ENCODE measurements at places on chromosomes 5 and 9. TPM values are rescaled to one million over a fixed set of nuclear protein-coding genes. Genes with fewer than 3 reads are reported as not detected.

The MCIDAS gene
- not detected for total RNA-seq

- no peak for DNase-seq
Observed at GRCh38 chr5:75460532-75460931, 50.9 kb downstream of the CERT1 start.

The CDC20B gene
- not detected for total RNA-seq

DNA sequence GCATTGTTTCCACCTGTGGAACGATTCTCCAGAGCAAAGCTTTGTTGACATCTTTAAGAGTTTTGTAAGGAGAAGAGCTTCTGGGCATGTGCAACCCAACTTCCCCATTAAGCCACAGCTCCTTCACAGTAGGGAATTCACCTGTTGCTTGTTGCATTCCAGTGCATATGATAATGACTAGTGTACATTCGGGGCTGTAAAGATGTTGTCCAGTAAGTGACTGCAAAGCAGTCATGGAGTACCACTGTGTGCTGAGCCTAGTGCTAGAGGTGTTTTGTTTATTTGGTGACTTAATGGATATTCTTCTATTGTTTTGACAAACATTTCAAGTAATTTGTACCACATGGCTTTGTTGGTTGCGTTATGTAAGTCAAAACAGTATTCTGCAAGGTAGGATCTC, 12.8 kb downstream of the UGCG start:
- DNase-seq = no peak

GRCh38 chr5:42404366-42404765, 18.9 kb upstream of the GHR start:
- no peak for DNase-seq

DNA sequence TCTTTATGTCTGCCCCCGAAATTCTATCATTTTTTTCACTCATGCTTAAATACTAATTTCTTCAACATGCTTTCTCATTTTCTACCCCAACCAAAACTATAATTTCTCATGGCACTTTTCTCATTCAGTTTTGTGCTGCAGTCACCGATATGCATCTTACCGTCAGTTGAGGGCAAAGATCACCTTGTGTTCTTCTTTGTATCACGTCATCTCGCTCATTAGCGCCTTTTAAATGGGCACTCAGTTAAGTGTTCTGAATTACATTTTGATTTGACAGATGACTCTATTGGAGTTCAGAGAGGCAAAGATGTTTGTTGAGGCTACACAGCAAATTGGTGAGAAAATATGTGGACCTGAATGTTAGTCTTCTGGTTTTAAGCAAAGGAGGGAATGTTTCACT, 211.7 kb upstream of the GLRA1 start:
- DNase-seq = no peak

The SH3PXD2B gene
- total RNA-seq = 31.4 TPM

The CAMK2A gene
- 0.35 TPM for total RNA-seq

The SLIT3 gene
- 80.1 TPM for total RNA-seq

DNA sequence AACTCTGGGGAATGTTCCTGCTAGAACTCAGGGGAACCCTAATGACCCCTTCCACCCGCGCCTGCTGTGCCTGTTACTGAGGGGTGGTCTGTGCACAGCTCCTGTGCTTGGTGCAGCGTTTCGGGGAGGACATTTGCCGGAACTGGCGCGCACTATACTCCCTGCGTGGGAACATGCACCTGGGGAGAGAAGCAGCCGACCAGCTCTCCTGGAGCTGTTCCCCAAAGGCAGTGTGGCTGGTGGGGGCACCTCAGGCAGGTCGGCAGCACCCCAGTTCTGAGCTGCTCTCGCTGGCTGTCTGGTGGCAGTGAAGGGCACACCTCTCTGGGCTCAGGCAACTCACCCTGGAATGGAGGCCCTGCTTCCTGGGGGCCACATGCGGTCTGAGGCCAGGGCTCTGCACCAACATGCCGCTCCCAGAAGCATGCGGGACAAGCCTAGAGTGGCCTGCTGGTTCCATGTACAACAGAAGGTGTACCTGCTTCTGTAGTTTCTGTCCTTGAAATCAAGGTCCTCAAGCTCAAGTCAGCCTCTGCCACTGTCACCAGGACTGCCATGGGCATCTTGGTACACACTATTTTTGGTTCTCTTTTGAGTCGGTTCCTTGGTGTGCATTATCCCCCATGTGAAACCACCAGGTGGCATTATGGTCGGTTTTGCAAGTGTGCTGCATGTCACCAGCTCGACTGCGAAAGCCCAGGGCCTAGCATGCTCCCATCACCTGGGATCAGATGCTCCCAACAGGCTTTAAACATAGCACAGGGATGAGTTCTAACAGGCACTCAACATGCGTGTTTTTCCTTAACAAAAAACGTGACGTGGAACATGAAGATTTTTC, 7.8 kb upstream of the MRNIP start:
- DNase-seq = no peak

DNA sequence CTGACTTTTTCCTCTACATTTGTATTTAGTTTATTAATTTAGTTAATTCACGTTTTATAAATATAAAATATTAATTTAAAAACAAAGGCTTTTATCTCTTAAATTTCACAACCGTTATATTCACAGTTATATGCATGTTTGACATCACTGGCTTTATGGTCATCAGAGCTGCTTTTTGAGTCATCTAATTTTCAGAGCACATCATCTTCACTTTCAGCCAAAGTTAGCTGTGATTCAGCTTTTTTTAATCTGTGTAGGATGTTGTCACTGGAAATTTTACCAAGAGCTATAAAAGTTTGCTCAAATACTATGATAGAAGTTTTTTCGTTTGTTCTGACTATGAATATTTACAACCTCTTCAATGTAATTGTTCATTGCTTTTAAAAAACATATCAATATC, 12.4 kb downstream of the CDC37L1 start:
- DNase-seq = no peak

GRCh38 chr9:12413986-12414385, 279.2 kb upstream of the TYRP1 start:
- no peak for DNase-seq

The CTSV gene
- total RNA-seq = 0.27 TPM

- DNase-seq = no peak
Observed at GRCh38 chr5:38596981-38597380, 40.5 kb upstream of the LIFR start.

- DNase-seq = no peak
Observed at GRCh38 chr9:79661279-79661678, 89.5 kb downstream of the TLE4 start.

Data from thoracic aorta (tissue), 2 donors.